ENCODE measurements at places on chromosomes 7 and 10.
A peak's percentile ranks its signal among the peaks of the same experiment; 100 is the strongest.

DNA sequence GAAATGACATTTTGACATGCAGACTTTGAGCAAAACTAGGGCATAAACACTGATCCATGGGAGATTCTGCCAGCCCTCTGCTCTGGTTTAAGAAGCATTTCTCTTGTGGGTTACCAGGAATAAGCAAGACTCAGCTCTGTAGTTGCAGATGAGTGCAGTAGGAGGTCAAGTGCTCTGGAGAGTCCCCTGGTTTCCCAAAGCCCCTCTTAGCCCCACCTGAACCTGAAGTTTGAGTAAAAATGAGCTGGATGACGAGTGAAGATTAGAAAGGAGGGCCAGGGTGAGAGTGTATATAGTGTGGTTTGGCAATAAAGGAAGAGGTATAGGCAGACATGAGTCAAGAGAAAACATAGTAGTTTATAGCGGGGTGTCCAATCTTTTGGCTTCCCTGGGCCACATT lies 220.3 kb downstream of the ARL4A start:
- no peak for DNase-seq

DNA sequence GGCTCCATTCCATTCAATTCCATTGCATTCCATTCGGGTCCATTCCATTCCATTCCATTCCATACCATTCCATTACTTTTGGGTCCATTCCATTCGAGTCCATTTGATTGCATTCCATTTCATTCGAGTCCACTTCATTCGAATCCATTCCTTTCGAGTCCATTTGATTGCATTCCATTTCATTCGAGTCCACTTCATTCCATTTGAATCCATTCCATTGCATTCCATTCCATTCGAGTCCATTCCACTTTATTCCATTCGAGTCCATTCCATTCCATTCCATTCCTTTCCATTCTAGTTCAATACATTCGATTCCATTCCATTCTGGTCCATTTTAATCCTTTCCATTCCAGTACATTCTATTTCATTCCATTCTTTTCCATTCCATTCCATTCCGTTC lies 334.0 kb downstream of the ZNF33B start:
- DNase-seq: no peak

- DNase-seq: no peak
Measured at GRCh38 chr10:75143353-75143752, 31.9 kb downstream of the SAMD8 start.

DNA sequence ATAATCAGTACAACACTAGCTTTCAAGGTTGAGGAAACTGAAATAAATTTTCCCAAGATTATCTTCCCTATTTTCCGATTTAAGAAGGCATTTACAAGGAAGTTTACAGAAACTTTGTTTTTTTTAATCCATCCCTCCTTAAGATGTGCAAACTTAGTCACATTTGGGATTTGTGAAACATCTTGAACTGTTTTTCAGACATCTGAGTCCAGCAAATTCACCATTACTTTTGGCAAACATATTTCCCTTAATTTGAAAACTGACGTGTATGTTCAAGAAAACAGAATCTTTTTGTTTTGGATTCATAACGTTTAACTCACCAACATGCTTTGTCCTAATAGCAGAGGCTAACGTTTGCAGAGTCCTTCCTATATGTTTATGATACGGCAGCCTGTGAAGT lies 19.5 kb downstream of the GLI3 start:
- no peak for DNase-seq

GRCh38 chr10:97123765-97124164 lies 62.0 kb downstream of the SLIT1 start:
- no peak for DNase-seq

DNA sequence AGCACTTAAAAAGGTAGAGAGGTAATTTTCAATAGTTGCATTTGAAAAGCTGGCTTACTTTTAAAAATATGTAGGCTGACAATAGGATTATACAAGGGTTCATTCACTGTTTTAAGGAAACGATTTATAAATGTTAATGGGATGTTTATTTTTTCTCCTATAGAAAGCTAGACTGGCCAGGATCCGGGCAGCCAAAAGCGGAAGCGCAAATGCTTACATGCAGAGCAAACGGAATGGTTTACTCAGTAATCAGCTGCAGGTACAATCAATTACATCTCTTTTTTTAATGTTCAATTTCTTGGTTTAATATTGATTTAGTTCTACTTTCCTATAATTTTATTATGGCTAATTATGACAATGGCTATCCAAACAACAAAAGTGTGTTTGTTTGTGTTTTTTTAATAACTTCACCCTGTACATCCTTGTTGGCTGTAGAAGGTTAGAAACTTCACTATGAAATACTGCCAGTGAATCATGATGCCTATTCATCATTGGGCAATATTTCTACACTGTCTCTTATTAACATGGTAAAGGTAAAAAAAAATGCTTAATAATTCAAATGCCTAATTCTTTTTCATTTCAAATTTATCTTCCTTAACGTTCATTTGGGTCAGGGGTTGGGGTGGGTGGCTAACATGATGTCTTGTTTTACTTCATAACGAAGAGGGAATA lies 116.4 kb downstream of the TSPAN12 start:
- DNase-seq: no peak

DNA sequence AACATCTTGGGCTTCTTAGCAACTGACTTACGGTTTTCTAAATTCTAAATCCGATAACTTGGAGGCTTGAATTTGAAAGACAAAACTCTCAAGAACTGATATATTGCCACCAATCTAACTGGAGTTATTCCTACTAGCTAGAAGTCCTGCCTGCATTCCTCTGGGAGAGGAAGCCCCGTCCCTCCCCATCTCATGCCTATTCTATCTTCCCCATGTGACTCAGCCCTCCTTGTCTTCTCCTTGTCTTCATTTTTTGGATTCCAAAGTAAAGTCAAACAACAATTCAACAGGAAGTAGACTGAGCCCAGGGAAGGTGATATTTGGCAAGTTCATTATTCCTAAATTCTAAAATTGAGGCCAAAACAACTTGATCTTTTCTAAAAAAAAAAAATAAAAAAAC lies 587.7 kb downstream of the KCNMA1 start:
- DNase-seq: peak; percentile 50

DNA sequence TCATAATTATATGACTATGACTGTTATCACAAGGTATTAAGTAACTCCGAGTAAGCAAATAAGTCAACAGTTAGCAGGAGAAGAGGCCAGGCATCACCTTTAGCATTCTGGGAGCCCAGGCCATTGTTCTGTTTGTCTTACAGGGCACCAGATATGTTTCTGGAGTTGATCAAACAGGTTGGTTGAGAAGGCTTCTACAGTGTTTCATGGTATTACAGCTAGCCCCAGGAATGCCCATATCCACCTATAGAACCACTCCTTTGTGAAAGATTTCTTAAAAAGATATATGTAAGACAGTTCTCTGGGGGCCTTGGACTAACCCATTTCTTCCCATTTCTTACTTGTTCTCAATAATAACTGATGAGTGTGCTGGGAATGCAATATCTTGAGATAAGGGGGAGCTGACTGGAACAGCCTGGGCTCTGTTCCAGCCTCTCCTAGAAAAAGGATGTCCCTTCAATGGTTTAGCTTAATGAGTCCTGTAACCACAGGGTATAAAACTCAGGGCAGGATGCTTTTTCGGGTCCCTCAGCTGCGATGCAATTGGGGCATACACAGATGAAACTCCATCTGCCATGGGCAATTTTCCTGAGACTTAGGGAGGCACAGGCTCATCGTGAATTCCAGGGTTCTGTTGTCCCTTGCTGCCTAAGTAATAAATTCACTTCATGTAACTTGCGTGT lies 286.4 kb downstream of the BAMBI start:
- DNase-seq: no peak

DNA sequence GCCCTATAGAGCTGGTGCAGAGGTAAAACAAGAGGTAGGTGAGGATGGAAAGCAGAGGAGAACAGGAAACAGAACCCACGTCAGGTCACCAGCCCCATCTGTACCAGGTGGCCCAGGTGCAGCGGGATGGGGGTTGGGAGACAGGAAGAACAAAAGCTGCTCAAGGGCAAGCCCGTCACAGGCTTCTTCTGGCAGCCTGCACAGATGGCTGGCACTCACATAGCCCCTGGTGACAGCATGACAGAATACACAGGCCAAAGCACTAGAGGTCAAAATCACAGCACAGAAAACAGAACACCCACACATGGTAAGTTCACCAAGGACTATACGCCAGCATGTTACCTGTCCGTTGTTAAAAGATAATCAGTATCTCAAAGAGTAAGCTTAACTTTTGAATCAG lies 126.8 kb downstream of the GALNT11 start:
- no peak for DNase-seq

- peak; percentile 100 for DNase-seq
Measured at GRCh38 chr10:79374312-79375191, 27.3 kb downstream of the PPIF start.

GRCh38 chr7:118590107-118590506 lies 365.6 kb downstream of the ANKRD7 start:
- peak; percentile 12 for DNase-seq

DNA sequence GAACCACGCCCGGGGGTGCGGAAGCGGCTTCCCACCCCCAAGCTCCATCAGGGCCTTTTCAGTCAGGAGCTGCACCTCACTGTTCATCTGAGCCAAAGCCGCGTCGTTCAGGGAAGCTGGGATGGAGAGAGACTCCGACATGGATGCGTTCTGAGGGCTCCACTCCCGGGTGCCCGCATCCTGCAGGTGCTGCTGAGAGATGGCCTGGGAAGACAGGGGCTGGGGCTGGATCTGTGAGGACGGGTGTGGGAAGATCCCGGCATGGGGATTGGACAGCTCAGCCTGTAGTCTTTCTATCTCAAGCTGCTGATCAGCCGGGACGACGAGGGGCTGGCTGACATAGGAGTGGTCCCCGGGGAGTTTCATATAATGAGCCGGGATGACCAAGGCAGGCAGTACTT lies 45.0 kb upstream of the NMT2 start:
- DNase-seq: no peak

DNA sequence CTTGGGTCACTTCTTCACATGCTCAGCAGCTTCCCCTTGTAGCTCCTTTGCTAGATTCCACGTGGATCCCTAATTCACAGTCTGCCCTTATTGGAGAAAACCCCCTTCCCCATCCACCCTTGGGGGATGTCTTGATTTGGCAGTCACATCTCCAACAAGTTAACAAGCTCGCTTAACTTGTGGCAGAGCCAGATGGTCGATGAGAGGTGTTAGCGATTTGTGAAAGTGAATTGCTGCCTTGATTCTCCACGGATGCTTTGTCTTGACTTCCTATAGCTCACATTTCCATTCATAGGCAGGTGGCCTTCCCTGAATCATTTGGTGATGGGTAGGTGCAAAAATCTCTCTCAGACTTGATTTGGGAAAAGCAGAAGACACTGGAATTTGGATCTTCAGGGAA lies 387.9 kb downstream of the TCERG1L start:
- no peak for DNase-seq

GRCh38 chr7:37323966-37324365 lies 124.7 kb downstream of the ELMO1 start:
- DNase-seq: no peak

Data from PC-3 (cell line).